ENCODE measurements at places on chromosomes 13 and 19.

- DNase-seq: no peak
These were observed 55.0 kb downstream of the DNAJC15 start for GRCh38 chr13:43078399-43078798.

- peak; percentile 77 for DNase-seq
These were observed at the start of gene GIPR for GRCh38 chr19:45667620-45668341. GIPR (plus strand) TSS chr19:45668221; CDS start chr19:45669521, 1,300 bp downstream.

DNA sequence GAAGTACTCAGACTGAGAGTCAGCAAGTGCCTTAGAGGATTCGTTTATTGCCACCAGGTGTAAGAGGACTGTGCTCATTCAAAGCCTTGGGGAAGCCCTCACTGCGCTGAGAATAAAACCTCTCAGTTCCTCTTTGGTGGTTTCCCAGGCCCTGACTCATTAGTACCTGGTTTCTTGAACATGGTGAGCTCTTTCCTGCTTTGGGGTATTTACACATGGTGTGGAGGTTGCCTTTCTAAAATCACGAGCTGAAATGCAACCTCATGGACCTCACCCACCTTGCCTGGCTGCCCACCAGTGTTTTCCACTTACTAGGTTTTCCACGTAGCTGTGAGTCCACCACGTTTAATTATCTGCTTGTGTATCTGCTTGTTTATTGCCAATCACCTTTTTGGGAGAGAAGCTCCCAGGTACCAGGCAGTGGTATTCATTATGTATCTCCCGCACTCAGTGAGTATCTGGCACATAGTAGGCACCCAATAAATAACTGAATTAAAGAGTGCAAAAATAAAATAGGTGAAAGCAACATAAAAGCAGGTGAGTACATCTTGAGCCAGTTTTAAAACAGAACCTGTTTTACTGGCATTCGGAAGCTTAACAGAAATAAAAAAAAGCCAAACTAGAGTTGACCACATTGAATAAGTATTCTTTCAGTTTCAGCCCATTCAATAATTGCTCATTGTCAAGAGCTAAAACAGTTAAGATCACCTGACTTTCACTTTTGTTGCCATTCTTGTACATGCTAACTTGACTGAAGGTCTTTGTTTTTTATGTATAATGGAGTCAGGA lies 533.0 kb downstream of the MYO16 start:
- DNase-seq: peak; percentile 47

- no peak for DNase-seq
These were observed 75.2 kb upstream of the C13orf46 start for GRCh38 chr13:114049026-114049425.

DNA sequence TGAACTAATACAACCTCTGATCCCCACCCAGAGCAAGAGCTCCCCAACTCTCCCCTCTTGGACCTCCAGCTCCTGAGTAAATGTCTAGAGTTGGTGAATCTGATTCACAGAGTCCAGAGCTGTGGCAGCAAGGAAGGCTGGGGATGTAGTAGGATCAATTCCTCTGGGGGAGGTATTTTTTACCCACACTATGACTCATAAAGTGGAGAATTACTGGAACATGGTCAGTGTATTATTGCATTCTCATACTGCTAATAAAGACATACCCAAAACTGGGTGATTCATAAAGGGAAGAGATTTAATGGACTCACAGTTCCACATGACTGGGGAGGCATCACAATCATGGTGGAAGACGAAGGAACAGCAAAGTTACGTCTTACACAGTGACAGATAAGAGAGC lies 496.7 kb downstream of the EFNB2 start:
- DNase-seq: no peak

- peak; percentile 64 for DNase-seq
These were observed 44.5 kb upstream of the GTF3A start for GRCh38 chr13:27379694-27380641.

- DNase-seq: peak; percentile 27
These were observed at the start of gene LRFN3 for GRCh38 chr19:35935911-35936737. LRFN3 (plus strand) TSS chr19:35936374; CDS start chr19:35939426, 3,052 bp downstream.

- peak; percentile 50 for DNase-seq
These were observed 15.4 kb upstream of the PRR19 start for GRCh38 chr19:42286349-42287016.

DNA sequence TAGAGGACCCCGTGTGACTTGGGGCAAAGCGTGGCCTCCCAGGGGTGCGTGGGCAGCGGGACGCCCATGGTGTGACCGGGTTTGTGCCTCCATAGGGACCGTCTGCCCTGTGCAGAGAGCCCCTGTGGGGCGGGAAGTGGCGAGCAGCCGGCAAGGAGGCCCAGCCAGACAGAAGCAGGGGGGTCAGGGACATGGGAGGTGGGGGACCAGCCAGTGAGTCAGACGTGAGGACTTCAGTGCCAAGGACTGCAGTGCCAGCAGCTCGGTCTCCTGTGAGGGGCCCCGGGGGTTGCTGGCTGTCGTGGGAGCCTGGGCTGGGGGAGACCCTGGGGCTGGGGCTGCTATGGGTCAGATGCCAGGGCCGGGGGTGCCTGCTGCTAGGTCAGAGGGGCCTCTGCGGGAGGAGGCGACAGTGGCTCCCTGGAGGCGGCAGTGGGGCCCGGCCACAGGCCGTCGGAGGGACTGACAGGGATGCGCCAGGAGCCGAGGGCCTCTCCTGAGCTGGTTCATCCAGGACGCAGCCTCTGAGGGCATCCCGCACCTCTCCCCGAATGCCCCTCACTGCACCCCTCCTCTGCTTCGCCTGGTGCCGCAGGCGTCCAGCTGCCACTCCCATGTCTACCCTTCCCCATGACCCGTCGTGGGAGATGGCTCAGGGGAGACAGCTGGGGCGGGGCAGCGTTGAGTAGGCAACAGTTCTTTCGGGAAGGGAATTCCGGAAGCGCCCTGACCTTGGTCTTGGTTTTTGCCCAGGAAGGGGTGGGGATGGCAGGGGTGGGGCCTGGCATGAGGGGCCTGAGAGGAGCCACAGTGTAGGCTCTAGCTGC lies 80.0 kb downstream of the KDM4B start:
- DNase-seq: no peak

GRCh38 chr13:45511310-45512097 lies 46.8 kb downstream of the COG3 start:
- DNase-seq: peak; percentile 76

DNA sequence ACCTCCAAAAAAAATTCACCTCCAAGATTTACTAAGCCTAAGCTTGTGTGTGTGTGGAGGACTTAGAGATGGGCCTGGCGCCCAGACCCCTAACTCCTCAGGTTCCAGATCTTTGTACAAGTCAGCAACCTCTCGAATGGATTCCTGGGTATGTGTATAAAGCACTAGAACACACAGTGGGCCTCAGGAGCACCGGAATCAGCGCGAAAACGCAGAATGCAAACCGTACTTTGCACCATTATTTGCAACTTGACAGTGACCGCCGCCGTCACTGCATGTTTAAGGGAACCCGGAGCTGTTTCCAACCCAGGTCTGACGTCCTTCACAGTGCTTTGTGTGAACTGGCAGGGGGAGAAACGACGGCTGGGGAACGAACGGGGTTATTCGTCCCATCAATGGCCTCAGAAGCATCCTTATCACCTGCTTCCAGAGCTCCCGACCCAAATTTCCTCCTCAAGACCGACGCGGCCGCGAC lies 688 bp downstream of the ZNF606 start:
- peak; percentile 5 for DNase-seq

- no peak for DNase-seq
These were observed 60.7 kb upstream of the URI1 start for GRCh38 chr19:29881386-29881785.

DNA sequence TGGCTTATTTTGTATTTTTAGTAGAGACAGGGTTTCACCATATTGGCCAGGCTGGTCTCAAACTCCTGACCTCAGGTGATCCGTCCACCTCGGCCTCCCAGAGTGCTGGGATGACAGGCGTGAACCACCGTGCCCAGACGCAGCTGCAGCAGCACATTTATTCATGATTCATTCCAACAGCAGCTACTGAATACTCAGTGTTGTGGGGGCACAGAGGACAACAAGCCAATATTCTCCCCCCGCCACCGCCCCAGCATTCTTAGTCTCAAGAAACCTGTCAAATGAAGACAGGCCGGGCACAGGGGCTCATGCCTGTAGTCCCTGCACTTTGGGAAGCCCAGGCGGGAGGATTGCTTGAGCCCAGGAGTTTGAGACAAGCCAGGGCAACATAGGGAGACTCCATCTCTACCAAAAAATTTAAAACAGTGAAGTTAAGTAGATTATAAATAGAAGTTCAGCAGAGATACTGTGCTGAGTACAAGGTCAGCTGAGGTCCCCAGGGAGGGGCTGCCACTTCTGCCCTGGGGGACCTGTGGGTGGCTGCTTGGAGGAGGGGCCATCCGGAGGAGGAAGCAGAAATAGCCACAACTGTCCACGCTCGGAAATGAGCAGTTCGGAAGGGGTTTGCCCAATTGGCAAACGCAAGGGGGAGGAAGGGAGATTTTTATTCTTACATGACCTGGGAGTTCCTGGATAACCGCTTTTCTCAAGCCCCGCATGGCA lies 4.3 kb downstream of the DOT1L start:
- peak; percentile 97 for DNase-seq

- DNase-seq: no peak
These were observed 32.3 kb downstream of the COL4A1 start for GRCh38 chr13:110274687-110275086.

GRCh38 chr19:35414442-35414841 lies 33.6 kb upstream of the FFAR2 start:
- no peak for DNase-seq

DNA sequence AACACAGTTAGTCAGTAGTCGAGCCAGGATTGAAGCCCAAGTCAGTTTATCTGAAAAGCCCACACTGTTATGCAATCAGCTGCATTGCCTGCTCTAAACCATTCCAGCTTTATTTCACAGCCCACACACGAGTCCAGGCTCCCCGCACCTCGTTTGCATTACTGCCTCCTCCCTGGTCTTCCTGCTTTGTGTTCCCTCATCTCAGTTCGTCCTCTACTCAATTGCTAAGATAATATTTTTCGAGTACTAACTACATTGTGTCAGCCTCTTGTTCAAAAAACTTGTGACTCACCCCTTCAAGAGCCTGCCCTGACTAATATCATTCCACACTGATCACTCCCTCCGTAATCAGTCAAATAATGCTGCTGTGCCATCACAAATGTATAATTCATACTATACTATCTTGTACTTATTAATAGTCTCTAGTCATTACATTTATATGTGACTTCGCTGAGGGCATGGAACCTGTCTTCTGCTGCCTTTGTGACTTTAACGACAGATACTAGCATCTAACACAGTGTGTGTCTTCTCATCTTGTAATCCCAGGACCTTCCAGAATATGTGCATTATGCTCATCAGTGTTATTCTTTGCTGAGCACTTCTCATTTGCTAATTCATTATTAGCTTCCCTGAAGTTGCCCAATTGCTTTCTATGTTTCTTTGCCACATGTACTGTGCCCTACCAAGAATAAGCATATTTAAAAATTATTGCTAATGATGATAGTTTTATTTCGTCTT lies 26.2 kb upstream of the WDFY2 start:
- DNase-seq: peak; percentile 73

- DNase-seq: no peak
These were observed 11.4 kb upstream of the GPI start for GRCh38 chr19:34353546-34353945.

DNA sequence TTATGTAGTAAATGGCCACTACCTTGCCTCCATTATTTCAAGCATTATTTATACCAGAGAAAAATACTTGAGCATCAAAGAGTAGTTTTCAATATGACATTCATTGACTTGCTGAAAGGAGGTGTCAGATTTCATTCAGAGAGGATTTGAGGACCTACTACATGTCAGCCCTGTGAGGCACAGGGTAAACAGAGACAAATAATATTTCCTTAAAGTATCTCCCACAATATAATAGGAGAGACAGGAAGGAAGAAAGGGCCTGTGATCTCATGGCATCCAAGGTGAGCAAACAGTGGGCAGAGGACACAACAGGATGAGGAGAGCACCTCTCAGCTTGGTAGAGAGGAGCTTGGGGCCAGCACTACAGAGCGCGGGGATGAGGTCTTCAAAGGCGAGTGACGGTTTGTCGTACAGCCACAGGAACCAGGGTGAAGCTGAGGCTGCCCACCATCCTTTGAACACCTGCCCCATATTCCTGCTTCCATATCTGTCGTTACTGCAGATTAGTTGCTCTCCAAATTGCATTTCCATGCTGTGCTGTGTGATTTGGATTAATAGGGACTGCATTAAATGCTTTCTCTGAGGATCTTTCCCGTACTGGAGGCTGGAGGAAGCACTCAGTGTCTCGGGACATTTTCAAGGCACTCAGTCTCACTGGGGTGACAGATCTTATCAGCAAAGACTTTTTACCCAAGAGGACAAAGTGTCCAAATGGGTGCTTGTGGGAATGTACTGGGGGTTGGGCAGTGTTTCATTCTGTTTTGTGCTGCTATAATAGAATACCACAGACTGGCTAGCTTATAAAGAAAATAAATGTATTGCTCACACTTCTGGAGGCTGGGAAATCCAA lies 59.2 kb downstream of the GJA3 start:
- no peak for DNase-seq

- peak; percentile 97 for DNase-seq
These were observed 7.2 kb downstream of the MED29 start for GRCh38 chr19:39398297-39398864.

DNA sequence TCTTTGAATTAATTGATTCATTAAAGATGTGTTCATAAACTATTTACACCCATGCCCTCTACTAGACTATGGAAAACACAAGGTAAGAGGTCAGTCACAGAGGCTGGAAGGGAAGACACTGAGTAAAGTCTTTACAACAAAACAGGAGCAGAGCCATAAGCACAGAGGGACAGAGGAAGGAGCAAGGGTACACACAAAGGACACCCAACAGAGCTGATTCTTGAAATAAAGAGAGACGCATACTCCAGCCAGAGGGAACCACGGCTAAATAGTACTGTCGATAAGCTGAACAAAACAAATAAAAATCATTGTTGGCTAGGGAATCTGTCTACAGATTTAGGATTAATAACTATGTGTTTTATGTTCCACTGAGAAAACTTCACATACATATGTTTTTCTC lies 289.2 kb downstream of the EFNB2 start:
- no peak for DNase-seq

GRCh38 chr13:24683838-24684599 lies 3.8 kb downstream of the ATP12A start:
- peak; percentile 48 for DNase-seq

- DNase-seq: no peak
These were observed 6.6 kb upstream of the ZNF835 start for GRCh38 chr19:56678205-56678604.

DNA sequence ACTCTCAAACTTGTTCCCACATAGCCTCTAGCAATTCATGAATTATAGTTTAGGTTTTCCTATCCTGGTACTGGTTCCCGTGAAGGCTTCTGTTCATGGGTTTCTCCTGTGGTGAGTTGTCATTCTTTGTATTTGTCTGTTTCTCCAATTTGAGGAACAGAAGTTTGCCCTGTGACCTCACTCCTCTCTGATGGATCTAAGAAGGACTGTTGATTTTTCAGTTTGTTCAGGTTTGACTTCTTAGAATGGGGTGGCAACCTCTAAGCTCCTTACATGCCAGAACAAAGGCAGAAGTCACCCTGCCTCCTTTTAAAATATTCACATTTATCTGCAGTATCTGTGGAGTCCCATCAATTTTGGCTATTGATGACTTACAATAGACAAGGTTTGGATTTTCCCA lies 354.0 kb downstream of the SPRY2 start:
- DNase-seq: peak; percentile 18
